Glutamatergic neuron (in vitro differentiated cells): ENCODE measurements at places on chromosomes 7 and 10. TPM values are rescaled to one million over a fixed set of nuclear protein-coding genes. Genes with fewer than 3 reads are reported as not detected.

DNA sequence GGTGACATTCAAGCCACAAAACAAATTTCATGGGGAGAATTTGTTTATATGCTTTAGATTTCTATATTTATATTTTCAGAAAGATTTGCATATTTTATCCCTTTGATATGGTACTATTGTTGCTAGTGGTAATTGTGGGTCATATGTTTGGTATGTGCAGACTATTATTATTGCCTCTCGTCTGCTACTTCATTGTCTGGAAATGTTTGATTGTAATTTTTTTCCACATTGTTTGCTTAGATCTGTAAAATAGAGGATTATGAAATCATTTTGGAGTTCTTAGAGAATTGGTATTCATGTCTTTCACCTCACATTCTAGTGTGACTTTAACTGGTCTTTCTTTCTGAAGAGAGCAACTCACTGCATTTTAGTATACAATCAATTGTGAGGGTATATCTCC, 44.7 kb downstream of the MYO3A start:
- H3K36me3 ChIP-seq: peaks cover 4% of the 10 kb centered on the region
- H3K27me3 ChIP-seq: peaks cover 3% of the 10 kb centered on the region
- no peak for DNase-seq
- no peak overlapping the region for H3K27ac ChIP-seq
- no peak overlapping the region for H3K4me3 ChIP-seq

DNA sequence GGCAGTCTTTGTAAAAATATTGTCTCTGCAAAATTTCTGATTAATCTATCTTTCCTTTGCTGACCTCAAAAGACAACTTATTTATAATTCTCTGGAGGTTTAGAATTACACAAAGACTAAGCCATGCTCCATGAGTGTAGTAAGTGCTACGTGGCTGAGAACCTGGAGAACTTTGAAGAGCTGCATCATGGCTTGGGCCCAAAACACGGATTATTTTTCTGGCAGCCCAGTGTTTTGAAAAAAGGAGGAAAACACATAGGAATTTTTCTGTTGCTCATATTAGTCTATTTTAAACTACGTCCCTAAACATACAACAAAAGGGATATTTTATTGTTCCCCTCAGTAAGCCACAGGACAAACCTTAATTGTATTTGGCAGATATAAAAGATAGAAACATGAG, 360.7 kb upstream of the MYO3A start:
- H3K27me3 ChIP-seq: no peaks in the 10 kb centered on the region
- no peaks in the 10 kb centered on the region for H3K4me1 ChIP-seq
- no peaks in the 10 kb centered on the region for H3K36me3 ChIP-seq
- no peak overlapping the region for H3K27ac ChIP-seq
- no peak for DNase-seq
- H3K4me3 ChIP-seq: no peak overlapping the region

GRCh38 chr7:7183838-7184463, 1.6 kb downstream of the C1GALT1 start:
- peaks cover 2% of the 10 kb centered on the region for H3K4me1 ChIP-seq
- H3K27me3 ChIP-seq: peaks cover 5% of the 10 kb centered on the region
- H3K4me3 ChIP-seq: peak overlapping the region; percentile 90
- no peaks in the 10 kb centered on the region for H3K36me3 ChIP-seq

DNA sequence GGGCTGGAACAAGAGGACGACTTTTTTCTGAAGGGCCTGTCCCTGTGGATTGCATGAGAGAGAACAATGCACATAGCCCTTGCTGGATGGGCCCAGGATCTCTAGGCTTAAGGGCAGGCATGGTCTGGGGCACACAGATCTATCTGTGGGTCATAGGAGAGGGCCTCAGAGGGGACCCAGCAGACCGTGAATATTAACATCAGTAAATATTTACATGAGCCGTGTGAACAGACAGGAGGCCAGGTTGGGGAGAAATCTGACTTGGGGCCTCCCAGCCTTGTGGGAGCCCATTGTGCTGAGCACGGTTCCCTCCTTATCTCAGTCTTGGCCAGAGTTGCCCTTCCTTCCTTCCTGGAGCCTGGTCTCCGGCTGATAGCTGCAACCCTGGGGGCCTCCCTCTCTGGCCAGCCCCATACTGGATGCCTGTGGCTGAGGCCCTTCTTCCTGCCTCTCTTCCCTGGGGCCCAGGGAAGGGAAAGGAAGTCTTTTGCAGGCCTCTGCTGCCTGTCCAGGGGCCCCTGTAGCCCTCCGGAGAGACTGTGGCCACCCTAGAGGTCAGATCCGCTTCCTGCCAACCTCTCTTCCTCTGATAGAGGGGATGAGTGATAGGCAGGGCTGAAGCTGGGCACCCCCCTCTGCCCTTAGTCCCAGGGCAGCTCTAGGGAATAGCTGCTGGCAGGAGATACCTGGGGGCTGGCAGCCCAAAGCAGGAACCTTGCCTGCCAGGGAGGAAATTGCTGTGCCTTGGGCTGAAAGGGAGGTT, 44.5 kb upstream of the TRIM8 start:
- no peak for DNase-seq
- H3K4me3 ChIP-seq: no peak overlapping the region
- H3K27me3 ChIP-seq: peaks cover 7% of the 10 kb centered on the region
- H3K4me1 ChIP-seq: peaks cover 7% of the 10 kb centered on the region
- no peak overlapping the region for H3K27ac ChIP-seq

DNA sequence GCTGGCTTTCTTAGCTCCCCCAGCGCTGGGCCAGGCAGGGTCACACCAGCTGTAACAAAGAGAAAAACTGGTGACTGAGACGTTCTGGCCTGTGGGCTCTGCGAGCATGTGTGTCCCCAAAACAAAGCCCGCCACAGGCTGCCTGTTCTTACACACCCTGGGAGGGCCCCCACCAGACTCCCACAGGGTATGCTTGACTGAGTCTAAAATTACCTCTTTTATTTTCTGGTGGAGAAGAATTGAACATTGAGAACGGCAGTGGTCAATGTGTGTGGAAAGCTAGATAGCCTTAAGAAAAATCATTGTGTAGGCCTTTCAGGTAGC, 808 bp downstream of the C10orf71 start:
- H3K27ac ChIP-seq: peak overlapping the region; percentile 60
- no peak for DNase-seq
- no peaks in the 10 kb centered on the region for H3K36me3 ChIP-seq
- H3K4me3 ChIP-seq: peak overlapping the region; percentile 25

DNA sequence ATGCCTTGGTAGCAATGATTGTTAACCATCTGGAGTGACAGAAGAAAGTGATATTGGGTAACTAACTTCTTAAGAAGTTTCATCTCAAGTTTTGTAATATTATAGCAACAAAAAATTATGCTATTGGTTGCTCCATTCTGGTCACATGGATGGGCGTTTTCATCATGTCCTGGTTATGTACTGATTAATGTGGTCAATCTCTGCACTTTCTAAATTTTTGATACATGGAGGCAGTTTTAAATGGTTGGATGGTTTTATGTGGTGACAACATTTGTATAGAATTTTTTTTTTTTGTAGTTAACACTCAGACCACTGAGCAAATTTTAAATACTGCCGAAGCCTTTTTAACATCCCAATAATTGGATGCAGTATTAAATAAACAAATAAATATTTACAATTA, 55.2 kb upstream of the CCAR1 start:
- no peak overlapping the region for H3K27ac ChIP-seq
- H3K27me3 ChIP-seq: no peaks in the 10 kb centered on the region
- no peaks in the 10 kb centered on the region for H3K4me1 ChIP-seq
- H3K4me3 ChIP-seq: no peak overlapping the region

DNA sequence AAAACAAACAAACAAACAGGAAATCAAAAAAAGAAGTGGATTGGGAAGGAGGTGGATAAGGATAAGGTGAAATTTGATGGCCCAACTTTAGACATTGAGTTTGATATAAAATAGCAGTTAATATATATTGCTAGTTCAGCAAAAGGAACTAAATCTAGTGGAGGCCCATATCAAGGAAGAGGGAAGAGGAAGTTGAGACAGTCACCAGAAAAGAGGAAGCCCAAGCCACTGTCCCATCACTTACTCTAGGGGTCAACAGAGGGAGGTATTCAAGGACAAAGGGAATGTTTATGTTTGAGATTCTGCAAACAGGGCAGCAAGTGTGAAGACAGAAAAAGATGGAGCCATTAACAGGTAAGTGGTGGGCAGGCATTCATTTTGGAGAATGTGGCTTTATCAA, 3.7 kb downstream of the LAMTOR4 start:
- H3K27ac ChIP-seq: no peak overlapping the region
- peaks cover 5% of the 10 kb centered on the region for H3K36me3 ChIP-seq
- H3K27me3 ChIP-seq: peaks cover 4% of the 10 kb centered on the region
- no peak for DNase-seq

DNA sequence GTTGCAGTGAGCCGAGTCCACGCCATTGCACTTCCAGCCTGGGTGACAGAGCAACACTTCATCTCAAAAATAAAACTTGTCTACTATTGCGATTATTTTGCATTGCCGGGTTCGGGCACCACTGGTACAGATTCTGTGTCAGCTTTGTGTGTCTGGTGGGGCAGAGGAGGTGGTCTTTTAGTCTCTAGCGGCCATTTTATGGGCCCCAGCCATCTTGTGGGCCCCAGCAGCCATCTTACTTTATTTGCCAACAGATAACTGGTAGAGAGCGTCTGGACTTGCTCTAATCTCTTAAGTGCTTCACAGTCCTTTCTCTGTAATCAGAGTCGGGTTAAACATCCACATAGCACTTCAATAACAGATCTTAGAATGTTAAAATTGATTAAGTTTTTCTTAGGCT, 4.9 kb downstream of the BUD23 start:
- no peak overlapping the region for H3K27ac ChIP-seq
- H3K27me3 ChIP-seq: peaks cover 5% of the 10 kb centered on the region
- no peaks in the 10 kb centered on the region for H3K36me3 ChIP-seq
- DNase-seq: no peak
- H3K4me3 ChIP-seq: no peak overlapping the region
- peaks cover 2% of the 10 kb centered on the region for H3K4me1 ChIP-seq

DNA sequence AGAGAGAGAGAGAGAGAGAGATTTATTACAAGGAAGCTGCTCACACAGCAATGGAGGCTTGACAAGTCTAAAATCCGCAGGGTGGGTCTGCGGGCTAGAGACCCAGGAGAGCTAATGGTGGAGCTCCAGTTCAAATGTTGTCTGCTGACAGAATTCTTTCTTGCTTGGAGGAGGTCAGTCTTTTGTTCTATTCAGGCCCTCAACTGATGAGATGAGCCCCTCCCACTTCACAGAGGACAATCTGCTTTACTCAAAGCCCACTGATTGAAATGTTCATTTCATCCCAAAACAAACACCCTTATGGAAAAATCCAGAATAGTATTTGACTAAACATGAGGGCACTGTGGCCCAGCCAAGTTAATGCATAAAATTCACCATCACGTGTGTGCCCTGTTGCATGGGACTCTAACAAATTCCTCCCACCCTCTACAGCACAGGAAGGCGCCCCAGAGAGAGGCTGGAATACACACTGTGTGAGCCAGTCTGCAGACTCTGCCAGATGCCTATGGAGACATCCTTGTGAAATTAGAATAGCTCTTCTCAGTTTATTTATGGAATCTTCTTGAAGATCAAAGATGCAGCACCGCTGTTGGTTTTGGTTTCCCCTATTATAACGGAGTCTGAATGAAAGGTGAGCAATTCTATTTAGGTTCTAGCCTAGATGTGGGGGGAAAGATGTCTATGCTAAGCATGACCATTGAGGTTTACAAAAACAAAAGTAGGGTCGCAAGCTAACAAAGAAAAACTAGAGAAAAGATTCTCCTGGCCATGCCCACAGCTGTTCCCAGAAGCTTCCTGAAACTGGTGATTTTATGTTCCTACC, 123.0 kb upstream of the SFMBT2 start:
- H3K4me1 ChIP-seq: no peaks in the 10 kb centered on the region
- no peak for DNase-seq
- H3K36me3 ChIP-seq: no peaks in the 10 kb centered on the region
- H3K27me3 ChIP-seq: no peaks in the 10 kb centered on the region

DNA sequence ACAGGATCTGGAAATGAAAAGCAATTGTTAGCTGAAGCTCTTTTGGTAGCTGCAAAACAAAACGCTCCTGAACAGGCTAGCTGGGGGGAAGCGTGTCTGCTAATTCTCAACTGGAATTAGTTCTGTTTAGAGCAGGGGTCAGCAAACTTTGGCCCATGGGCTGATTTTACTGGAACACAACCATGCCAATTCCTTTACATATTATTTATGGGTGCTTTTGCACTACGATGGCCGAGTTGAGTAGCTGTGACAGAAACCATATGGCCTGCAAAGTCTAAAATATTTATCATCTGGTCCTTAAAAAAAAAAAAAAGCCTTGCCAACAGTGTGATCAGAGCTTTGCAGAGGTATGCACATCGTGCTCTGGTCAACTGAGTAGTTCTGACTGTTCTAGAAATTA, 108.4 kb upstream of the PDLIM1 start:
- peaks cover 4% of the 10 kb centered on the region for H3K36me3 ChIP-seq
- H3K27me3 ChIP-seq: peaks cover 6% of the 10 kb centered on the region
- H3K4me3 ChIP-seq: no peak overlapping the region
- H3K4me1 ChIP-seq: peaks cover 9% of the 10 kb centered on the region
- DNase-seq: no peak
- H3K27ac ChIP-seq: no peak overlapping the region

DNA sequence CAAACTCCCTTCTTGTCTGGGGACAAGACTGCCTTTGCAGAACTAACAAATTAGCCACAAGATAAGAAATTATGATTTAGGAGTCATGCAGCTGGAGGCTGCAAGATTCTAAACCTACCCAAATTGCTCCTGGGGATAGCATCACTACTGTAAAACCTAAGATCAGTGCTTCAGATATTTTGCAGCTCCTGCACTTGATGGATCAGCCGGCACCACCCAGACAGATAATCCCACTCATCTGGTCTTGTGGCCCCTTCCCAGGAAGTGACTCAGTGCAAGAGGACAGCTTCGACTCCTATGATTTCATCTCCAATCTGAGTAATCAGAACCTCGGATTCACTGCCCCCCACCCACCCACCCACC, 181.9 kb downstream of the AKR1D1 start:
- DNase-seq: no peak
- no peaks in the 10 kb centered on the region for H3K4me1 ChIP-seq
- no peak overlapping the region for H3K4me3 ChIP-seq
- no peak overlapping the region for H3K27ac ChIP-seq

DNA sequence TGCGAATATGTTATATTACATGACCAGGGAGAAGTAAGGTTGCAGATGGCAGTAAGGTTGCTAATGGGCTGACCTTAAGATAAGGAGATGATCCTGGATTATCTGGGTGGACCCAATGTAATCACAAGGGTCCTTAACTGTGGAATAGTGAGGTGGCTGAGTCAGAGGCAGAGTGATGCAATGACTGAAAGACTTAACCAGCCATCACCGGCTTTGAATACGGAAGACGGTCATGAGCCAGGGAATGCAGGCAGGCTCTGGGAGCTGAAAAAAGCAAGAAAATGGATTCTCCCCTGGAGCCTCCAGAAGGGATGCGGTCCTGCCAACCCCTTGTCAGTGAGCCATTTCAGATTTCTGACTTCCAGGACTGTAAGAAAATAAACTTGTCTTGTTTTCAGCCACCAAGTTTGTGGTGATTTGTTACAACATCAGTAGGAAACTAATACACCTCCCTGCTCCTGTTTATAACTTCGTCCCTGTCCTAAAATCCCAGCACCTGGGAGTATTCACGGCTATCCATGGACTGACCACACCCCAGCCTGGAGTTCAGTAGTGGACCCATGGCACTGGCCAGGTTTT, 4.6 kb upstream of the C10orf95 start:
- no peaks in the 10 kb centered on the region for H3K27me3 ChIP-seq
- H3K4me1 ChIP-seq: peaks cover 10% of the 10 kb centered on the region
- H3K36me3 ChIP-seq: no peaks in the 10 kb centered on the region
- no peak overlapping the region for H3K4me3 ChIP-seq
- DNase-seq: no peak

GRCh38 chr7:55275291-55276200, 89.6 kb upstream of the LANCL2 start:
- H3K36me3 ChIP-seq: no peaks in the 10 kb centered on the region
- no peak overlapping the region for H3K27ac ChIP-seq
- H3K4me3 ChIP-seq: no peak overlapping the region
- peaks cover 4% of the 10 kb centered on the region for H3K4me1 ChIP-seq
- H3K27me3 ChIP-seq: peaks cover 6% of the 10 kb centered on the region

ZNF467 gene
- total RNA-seq: 1.4 TPM

FAM25G gene
- total RNA-seq: not detected

AUTS2 gene
- 300 TPM for total RNA-seq

PRKCQ gene
- total RNA-seq: 1.3 TPM

PDE6C gene
- total RNA-seq: not detected

MKX gene
- 0.42 TPM for total RNA-seq
